Dorsolateral prefrontal cortex (tissue), 122 donors: ENCODE measurements at places on chromosomes 5 and 9.

GRCh38 chr5:16744164-16744880, 127.5 kb upstream of the RETREG1 start:
- DNase-seq, result no peak

GRCh38 chr5:109478830-109479229, 69.1 kb upstream of the PJA2 start:
- no peak for DNase-seq

DNA sequence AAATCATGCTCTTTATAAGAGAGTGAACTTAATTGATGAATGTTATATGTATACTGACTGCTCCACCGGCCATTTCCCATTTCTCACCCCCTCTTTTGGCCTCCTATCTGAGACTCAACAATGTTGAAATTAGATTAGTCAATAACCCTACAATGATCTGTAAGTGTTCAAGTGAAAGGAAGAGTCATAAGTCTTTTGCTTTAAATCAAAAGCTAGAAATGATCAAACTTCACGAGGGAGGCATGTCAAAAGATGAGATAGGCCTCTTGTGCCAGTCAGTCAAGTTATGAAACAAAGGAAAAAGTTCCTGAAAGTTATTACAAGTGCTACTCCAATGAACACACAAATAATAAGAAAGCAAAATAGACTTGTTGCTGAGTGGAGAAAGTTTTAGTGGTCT, 83.1 kb downstream of the NLN start:
- no peak for DNase-seq

DNA sequence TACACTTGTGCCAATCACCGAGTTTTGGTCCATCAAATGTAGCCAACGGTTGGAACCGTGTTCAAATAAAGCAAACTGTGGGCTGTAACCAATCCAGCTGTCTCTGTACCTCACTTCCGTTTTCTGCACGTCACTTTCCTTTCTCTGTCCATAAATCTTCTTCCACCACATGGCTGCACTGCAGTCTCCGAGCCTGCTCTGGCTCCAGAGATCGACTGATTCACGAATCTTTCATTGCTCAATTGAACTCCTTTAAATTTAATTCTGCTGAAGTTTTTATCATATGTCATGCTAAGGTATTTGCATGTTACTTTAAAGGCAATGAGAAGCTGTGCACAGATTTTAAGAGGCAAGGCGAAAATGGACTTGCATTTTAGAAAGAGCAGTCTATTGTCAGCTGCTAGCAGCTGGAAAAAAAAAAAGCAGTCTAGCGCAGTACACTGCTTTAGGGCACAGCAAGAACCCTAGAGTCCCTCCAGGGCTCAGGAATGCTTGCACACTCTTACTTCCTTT, 13.2 kb downstream of the TTC39B start:
- no peak for DNase-seq

GRCh38 chr5:7094626-7095025, 301.3 kb upstream of the ADCY2 start:
- DNase-seq, result no peak

GRCh38 chr5:149550594-149551226, 529 bp downstream of the CSNK1A1 start:
- no peak for DNase-seq

DNA sequence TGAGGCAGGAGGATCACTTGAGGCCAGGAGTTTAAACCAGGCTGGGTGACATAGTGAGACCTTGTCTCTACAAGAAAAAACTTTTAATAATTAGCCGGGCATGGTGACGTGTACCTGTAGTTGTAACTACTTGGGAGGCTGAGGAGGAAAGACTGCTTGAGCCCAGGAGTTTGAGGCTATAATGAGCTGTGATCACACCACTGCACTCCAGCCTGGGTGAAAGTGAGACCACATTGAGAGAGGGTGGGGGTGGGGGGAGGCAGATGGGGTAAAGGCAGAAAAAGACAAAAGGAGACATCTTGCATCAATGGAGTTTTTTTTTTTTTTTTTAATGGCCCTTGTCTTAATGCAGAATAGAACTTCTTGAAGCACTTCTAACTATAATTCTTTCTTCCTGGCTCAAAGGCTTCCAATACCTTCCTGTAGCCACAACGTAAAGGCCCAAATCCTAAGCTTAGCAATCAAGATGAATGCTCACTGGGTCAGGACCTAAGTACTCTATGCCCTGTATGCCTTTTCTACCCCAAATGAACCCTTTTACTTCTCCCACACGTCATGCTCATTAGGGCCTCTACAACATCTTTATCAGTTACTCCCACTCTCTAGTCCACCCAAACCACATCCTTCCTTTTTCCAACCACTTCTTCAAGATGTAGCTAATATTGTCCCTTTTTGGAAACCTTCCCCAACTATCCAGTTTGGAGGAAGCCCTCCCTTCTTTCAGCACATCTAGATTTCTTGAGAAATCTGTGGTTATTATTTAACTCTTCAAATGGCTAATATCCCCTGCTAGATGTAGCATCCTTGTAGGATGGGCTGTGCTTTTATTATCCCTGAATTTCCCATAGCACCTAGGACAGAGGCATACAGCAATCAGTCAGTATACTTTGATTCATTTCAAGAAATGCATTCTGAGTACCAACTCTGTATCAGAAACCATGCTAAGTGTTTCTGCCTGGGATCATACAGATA, 40.8 kb downstream of the CSF2 start:
- no peak for DNase-seq

DNA sequence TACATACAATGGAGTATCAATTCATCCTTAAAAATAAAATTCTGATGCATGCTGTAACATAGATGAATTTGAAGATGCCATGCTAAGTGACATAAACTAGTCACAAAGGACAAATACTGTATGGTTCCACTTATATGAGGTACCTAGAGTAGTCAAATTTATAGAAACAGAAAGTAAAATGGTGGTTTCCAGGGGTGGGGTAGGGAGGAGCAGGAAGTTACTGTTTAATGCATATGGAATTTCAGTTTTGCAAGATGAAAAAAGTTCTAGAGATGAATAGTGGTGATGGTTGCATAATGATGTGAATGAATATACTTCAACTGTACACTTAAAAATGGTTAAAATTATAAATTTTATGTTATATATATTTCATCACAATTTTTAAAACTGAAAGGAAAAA, 57.3 kb upstream of the FNIP1 start:
- no peak for DNase-seq

GRCh38 chr9:128720841-128721486, 3.0 kb downstream of the ZDHHC12 start:
- no peak for DNase-seq

DNA sequence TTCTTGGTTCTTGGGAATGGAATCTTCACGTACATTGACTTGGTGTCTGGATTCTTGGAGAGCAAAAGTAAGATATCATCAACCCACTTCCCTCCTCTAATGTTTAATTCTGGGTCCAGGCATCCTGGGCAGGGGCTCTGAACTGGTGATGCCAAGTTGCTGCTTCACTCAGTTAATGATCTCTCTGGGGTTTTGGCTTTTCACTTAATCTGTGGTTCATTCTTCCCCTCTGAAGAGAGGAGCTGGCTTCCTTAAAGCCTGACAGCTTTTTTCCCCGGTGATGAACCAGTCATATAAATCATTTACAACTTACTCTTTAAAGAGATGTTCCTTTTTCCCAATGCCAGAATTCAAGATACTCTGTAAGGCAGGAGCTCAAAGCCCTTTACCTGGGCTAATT, 65.9 kb downstream of the ARHGAP26 start:
- DNase-seq, result no peak

- no peak for DNase-seq
These were observed 1.5 kb upstream of the CFAP77 start for GRCh38 chr9:132408521-132408920.

GRCh38 chr5:159031915-159032314, 67.8 kb downstream of the EBF1 start:
- no peak for DNase-seq

DNA sequence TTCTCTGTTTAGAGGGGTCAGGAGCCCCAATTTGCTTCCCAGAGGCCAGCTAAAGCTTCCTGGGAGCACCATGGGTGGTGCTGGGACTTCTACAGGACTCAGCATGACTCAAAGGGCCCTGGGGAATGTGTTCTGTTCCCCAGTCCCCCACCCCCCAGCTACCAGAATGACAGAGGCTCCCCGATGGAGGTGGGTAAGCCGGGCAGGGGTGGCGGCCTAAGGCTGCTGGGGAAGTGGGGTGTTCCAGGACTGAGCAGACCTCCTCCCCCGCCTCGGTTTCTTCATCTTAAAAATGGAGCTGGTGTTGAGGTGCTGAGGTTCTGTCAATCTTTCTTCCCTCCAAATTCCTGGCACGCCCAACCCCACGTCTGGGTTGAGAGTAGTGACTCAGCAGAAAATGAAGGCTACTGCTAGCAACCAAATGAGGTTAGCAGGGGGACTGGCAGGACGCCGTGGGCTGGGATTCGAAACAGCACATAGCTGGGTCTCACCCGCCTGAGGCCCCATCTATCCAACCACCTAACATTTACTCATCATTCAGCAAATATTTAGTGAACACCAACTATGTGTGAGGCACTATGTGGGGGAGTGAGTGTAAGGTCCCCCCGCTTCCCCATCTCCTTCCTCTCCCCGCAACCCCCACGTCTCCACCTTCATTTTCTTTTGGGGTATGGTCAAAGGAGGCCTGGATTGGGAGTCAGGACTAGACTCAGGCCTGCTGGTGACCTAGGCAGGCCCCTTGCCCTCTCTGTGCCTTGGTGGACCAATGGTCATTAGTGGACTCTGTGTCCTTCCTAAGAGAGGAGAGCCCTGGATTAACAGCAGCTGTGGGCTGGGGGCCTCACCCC, 50.2 kb downstream of the C9orf50 start:
- DNase-seq, result peak; percentile 64

DNA sequence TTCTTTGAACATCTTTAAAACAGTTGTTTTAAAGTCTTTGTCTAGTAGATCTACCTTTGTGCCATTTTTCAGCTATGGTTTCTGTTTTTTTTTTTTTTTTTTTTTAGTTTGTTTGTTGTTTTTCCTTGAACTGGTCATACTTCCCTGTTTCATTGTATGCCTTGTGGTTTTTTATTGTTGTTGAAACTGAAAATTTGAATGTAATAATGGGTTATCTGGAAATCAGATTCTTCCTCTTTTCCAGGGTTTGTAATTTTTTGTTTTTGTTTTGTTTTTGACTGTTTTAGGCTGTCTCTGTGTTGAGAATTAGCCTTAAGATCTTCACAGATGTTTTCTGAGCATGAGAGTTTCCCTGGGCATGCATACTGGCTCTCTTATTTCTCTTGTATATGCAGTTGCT, 269.6 kb upstream of the DAP start:
- DNase-seq, result no peak

DNA sequence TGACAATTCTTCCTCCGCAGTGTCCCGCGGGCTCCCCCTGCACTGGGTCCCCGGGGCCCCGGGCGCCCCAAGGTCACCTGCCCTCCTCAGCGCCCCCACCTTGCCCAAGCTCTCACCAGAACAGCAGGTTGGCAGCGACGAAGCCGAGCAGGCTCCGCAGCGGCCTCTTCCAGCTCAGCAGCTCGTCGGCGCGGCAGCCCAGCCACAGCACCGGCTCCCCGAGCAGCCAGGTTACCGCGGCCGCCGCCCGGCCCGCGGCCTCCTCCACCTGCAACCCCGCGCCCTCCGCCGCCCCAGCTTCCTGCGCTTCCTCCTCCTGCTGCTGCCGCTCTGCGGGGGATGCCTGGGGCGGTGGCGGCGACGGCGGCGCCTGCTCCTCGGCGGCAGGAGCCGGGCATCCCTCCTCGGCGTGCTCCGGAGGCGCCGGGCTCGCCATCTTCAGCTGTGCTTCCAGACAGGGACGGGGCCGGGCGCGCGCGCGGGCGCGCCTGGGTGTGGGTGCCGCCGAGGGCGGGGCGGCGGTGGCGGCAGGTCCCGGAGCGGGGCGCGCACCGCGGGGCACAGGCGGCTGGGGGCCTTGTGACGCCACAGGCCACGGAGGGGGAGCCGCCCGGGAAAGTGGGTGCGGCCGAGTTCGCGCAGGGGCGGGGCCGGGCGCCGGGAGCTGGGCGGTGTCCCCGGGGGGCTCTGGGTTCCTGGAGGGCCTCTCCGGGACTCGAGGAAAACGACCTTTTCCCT, at the start of gene RETREG1:
Gene RETREG1, minus strand, starts transcription at position 462 of the 738 bp plus-strand sequence. Its CDS starts 26 bp downstream, at position 436.
- peak; percentile 64 for DNase-seq

GRCh38 chr9:100852088-100852487, 176.4 kb upstream of the PLPPR1 start:
- DNase-seq, result no peak

GRCh38 chr9:78365748-78366697, 69.1 kb downstream of the PSAT1 start:
- no peak for DNase-seq

- no peak for DNase-seq
These were observed 134.8 kb downstream of the PCSK5 start for GRCh38 chr9:76025286-76025685.

- DNase-seq, result no peak
These were observed 363 bp downstream of the ZNF454 start for GRCh38 chr5:178941361-178941760.

- DNase-seq, result no peak
These were observed 81.2 kb downstream of the PRLR start for GRCh38 chr5:35149041-35149440.

GRCh38 chr5:99449786-99450185, 521.0 kb upstream of the CHD1 start:
- no peak for DNase-seq

DNA sequence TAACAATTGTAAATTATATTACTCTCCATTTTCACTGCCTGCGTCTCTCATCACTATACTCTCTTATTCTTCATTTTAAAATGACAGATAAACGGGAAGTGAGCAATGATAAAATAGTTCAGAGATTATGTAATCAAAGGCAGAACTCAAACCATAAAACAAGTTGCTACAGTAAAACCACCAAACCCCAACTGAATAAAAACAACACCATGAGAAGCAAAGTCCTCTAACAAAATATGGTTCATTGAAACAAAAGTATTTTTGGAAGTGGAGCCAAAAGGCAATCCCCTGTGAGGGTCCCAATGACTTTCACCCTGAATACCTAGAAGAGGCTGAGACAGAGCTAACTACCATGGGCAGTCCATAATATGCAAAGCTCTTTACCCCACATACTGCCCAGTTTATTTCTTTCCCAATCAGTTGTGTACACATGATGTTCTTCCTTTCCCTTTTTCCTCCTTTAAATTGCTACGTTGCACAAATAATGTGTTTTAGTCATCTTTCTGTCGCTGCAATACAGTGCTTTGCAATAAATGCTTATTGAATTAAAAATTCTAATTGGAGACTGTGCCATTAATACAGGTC, 64.0 kb upstream of the PTGER4 start:
- DNase-seq, result no peak

DNA sequence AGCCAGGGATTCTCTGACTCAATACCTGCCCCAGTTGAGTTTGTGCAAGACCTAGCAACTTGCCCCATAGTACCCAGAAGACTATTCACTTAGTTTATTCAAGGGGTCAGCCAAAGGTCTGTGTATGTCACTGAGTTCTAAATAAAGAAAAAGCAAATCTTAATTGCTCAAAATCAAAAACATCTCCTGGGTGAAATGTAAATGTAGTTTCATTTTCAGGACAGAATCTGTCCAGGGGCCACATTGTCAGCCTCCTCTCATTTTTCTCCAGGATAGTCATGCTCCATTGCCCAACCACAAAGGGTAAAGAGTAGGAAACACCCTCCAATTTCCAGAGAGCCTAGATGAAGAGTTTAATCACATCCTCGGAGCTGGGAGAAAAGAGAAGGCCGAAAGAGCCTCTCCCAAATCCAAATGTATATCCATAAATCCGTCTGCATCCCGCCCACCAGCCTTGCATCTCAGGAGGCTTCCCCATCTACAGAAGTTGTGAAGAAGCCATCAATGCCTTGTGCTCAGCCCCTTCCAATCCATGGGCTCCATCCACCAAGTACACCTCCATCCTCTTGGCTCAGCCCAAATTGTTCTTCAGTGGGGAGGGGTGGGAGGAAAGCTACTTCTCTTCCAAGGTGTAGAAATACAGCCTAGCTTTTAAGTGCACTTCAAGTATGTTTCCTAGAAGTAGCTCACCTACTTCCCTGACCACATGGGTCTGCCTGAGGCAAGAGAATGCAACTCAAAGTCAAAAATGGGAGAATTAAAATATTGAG, 26.9 kb downstream of the ADAM19 start:
- no peak for DNase-seq
